HAP-1 (cell line): ENCODE measurements at places on chromosomes 4 and X.

GRCh38 chrX:20527558-20528011, 260.9 kb upstream of the RPS6KA3 start:
- peak; percentile 63 for DNase-seq

DNA sequence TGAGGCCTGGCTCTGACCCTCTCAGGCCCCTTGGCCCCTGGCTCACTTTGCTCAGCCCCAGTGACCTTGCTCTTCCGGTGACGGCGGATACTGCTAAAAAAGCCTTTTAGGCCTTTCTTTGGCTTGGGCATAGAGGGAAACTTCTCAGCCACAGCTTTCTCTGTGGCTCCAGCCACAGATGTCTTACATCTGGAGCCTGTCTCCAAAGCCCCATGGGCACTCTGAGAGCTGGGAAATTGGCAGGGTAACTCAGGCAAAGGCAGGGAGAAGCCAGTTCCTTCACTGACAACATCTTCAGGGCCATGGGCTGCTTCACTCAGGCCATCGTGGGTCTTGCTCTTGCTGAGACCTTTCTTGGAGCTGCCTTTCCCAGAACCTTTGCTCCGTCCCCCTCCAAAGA, 12.8 kb downstream of the AMER1 start:
- DNase-seq = no peak

DNA sequence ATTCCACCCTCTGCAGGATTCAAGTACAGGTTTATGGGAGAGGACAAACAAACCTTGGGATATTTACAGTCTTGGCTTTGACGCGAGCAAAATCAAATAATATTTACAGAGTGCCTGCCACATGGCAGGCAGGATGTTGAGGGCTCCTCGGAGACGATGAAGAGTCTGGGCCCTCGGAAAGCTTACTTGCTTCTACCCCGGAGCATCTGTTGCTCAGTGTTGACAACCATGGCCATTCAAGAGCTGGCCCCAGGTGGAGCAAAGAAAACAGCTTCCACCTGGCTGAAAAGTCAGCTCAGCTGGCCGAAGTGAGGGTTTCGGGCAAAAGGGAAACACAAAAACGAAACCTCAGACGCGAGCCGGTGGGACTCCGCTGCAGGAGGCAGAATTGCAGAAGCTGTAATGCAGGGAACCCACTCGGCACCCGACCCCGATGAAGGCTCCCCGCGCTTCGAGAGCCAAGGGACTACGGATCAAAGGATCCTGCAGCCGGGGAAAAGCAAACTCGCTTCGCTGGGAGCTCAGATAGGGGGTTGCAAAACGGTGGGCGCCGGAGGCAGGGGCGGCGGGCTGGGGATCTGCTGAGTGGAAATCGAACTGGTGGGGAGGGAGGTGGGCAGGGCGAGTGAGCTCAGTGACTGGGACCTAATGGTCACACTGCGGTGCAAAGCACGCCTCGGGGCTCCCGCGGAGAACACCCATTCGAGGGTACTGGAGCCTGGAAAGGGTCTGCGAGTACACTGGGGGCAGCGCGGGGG, 805 bp downstream of the ATP8A1 start:
- peak; percentile 34 for DNase-seq

GRCh38 chrX:132821974-132822633, 136.3 kb downstream of the HS6ST2 start:
- no peak for DNase-seq

DNA sequence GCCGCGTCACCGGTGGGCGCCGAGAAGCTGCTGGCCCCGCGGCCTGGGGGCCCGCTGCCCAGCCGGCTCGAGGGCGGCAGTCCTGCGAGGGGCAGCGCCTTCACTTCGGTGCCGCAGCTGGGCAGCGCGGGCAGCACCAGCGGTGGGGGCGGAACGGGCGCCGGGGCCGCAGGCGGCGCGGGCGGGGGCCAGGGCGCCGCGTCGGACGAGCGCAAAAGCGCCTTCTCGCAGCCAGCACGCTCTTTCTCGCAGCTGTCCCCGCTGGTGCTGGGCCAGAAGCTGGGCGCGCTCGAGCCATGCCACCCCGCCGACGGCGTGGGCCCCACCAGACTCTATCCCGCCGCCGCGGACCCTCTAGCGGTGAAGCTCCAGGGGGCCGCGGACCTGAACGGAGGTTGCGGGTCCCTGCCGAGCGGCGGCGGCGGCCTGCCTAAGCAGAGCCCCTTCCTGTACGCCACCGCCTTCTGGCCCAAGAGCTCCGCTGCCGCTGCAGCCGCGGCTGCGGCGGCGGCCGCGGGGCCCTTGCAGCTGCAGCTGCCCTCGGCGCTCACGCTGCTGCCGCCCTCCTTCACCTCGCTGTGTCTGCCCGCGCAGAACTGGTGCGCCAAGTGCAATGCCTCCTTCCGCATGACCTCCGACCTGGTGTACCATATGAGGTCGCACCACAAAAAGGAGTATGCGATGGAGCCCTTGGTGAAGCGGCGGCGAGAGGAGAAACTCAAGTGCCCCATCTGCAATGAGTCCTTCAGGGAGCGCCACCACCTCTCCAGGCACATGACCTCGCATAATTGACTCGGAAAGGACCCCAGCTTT, 5.6 kb downstream of the PRDM8 start:
- peak; percentile 50 for DNase-seq

DNA sequence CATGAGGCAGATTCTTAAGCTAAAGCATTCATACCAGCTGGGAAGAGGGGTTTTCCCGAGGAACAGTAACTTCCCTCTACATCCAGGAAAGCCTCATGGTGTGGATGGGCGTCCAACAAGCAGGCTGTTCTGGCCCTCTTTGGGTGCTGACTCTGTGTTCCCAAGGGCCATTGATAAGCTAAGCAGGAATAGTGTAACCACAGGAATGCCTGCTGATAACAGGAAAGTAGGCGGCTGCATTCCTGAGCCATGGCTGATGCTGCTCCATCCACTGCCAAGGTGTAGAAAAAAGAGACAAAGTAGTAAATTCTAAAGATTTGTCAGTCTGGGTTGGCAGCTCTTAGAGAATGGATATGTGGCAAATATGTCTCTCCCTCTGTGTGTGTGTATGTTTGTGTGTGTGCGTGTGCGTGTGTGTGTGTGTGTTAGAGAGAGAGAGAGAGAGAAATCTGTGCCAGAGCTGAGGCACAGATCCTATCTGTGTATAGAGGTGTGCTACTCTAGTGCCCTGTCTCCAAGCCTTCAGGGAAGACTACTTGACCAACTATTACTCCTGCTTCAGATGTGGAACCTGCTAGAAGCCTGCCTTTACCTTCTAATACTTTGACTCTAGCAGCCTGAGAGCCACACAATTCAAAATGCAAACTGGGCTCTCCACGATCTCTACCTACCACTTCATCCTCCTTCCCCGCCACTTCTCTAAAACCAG, 353.1 kb upstream of the NR3C2 start:
- no peak for DNase-seq

DNA sequence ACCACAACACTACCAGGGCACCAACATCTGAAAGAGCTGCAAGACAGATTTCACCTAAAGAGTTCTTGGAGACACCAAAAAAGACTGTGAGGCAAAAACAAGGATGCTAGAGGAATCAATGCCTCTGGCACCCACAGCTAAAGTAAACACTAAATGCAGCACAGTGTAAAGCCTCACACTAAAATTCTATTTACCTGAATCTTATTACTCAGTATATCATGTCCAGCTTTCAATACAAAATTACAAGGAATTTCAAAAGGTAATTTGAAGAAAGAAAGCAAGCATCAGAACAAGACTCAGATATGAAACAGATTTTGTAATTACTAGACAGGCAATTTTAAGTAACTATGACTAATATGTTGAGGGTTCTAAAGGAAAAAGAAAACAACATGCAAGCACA, 19.6 kb downstream of the RAB28 start:
- no peak for DNase-seq

DNA sequence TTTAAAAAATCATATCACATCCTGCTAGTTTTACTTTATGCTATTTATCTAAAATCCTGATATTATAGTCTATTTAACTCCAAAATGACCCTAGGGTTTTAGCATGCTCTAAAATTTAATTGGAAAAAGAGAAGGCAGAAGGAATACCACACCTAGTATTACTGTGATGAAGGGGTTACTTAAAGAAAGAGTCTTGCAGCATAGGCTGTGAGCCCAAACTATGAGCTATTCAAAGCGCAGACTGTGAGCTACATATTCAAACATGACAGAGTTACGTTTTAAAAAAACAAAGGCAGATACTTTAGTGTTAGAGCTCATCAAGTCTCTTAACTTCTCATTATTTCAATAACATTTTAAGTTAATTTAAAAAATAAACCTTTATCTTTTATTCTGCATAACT, 247.7 kb upstream of the ETNPPL start:
- DNase-seq = no peak

- DNase-seq = no peak
Measured at GRCh38 chr4:143021384-143021783, 163.3 kb upstream of the USP38 start.

- no peak for DNase-seq
Measured at GRCh38 chrX:139933904-139934303, 1.1 kb upstream of the ATP11C start.

GRCh38 chrX:131728295-131729145, 184.6 kb downstream of the OR13H1 start:
- no peak for DNase-seq

DNA sequence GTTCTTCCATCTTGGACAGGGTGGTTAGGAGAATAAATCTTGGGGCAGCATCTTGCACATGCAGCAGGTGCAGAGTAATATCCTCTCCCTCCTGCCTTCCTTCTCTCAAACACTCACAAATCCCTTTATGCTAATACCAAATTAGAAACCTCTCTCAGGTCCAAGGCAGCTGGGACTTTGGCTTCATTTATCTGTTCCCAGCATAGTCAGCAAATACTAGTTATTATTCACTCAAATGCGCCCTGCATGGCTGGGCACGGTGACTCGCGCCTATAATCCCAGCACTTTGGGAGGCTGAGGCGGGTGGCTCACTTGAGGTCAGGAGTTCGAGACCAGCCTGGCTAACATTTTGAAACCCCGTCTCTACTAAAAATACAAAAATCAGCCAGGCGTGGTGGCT, 156.0 kb upstream of the GALNT7 start:
- DNase-seq = no peak

- no peak for DNase-seq
Measured at GRCh38 chr4:98314791-98315565, 53.8 kb downstream of the RAP1GDS1 start.

- DNase-seq = no peak
Measured at GRCh38 chr4:15291122-15291521, 136.7 kb upstream of the C1QTNF7 start.

DNA sequence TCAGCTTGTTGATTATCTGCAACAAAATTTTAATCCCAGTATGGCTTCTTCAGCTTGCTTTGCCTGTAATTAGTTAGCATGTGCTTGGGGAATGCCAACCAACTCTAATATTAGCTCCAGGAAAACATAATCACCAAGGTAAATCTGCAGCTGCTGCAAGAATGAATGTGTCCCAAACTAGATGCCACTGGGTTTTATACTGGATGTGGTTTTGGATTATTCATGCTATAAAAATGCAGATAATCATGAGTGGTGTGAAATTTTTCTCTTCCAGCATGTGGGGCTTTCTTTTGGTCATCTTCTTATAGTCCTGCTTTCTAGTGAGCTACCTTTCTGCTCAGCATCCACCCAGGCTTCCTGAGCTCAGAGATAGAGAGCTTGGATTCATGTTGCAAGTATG, 295.9 kb upstream of the CASK start:
- no peak for DNase-seq

- peak; percentile 30 for DNase-seq
Measured at GRCh38 chr4:184648313-184649025, 778 bp downstream of the CASP3 start.

GRCh38 chr4:6771229-6771671, 11.3 kb upstream of the KIAA0232 start:
- DNase-seq = no peak

- DNase-seq = peak; percentile 77
Measured at GRCh38 chrX:115650916-115651315, 89.9 kb downstream of the PLS3 start.

- no peak for DNase-seq
Measured at GRCh38 chr4:140213749-140214148, 59.8 kb upstream of the MAML3 start.

DNA sequence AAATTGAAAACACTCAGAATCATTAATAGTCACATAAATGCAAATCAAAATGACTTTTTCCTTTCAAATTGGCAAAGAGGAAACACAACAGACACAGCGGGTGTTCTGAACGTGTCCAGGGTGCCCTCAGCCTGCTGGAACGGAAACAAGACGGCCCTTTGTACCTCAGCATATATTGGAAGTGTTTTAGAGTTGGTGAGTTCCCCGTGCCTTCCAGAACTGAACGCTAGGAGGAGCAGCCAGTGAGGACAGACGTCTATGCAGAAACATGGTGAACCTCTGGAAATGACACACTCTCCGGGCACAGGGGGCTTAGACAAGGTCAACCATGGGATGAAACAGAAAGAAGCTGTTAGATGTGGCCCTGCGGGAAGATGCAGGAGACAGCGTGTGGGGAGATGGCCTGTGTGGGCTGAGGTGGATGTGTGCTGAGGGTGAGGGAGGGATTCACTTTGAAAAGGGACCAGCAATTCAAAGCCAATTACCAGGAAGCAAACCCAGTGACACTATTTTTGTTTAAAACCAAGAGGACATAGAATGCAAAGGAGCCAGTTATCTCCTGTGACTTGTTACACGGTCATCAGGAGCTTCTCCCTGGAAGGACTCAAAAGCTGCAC, 40.4 kb downstream of the RNF212 start:
- DNase-seq = peak; percentile 37

- no peak for DNase-seq
Measured at GRCh38 chr4:3709061-3709845, 56.9 kb upstream of the ADRA2C start.

- no peak for DNase-seq
Measured at GRCh38 chr4:180852738-180853137, 1390.5 kb upstream of the TENM3 start.

DNA sequence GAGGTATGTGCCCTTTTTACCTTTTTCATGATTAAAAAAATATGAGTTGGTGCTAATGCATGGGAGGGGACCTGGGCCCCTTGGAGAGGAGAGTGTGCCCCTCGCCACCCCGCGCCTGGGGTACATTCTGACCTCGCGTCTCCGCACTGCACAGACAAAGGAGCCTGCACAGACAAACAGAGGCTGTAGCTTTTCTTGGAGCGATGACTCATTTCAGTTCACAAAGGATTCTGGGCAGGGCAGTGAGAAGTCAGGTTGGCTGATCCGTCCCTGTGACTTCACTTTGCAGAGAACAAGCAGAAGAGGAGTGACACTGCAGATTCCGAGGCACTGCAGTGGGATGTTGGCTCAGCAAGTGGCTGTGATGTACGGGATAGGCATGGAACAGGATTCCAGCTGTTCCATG, 82.9 kb downstream of the STOX2 start:
- peak; percentile 91 for DNase-seq

- DNase-seq = no peak
Measured at GRCh38 chr4:336099-336892, 1.3 kb upstream of the ZNF141 start.

DNA sequence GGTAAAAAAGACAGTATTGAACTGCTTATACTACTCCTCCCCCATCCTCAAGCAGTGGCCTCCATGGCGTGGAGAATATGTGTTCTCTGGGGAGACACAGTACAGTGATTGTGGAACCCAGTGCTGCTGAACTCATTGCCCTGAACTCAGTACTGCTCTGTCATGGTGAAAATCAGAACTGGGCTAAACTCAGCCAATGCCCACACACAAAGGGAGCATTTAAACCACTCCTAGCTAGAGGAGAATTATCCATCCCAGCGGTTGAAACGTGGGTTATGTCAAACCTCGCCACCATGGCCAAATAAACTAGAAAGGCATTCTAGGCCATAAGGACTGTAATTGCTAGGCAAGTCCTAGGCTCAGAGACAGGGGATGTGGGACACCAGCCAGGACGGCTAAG, 131.8 kb downstream of the SPOCK3 start:
- DNase-seq = no peak
